ENCODE measurements at places on chromosomes 6 and 20. TPM values are rescaled to one million over a fixed set of nuclear protein-coding genes. Genes with fewer than 3 reads are reported as not detected.
A peak's percentile ranks its signal among the peaks of the same experiment; 100 is the strongest.

- no peak for DNase-seq
Measured at GRCh38 chr20:42125426-42125825, 507.2 kb upstream of the CHD6 start.

- no peak for DNase-seq
Measured at GRCh38 chr6:31799781-31800180, 4.2 kb upstream of the VARS1 start.

GRCh38 chr20:58571693-58572427 lies 56.7 kb upstream of the APCDD1L start:
- DNase-seq = peak; percentile 11

The OVOL2 gene
- total RNA-seq = 1.8 TPM

GRCh38 chr6:77688649-77689048 lies 35.8 kb downstream of the MEI4 start:
- DNase-seq = no peak

GRCh38 chr6:162621246-162621645 lies 106.3 kb downstream of the PRKN start:
- no peak for DNase-seq

The SLC17A5 gene
- total RNA-seq = 24.3 TPM

The MCM8 gene
- 7.9 TPM for total RNA-seq

The CITED2 gene
- total RNA-seq = 46.0 TPM

The CDKN1A gene
- 78.9 TPM for total RNA-seq

GRCh38 chr20:25247000-25247517 lies 826 bp upstream of the PYGB start:
- no peak for DNase-seq

DNA sequence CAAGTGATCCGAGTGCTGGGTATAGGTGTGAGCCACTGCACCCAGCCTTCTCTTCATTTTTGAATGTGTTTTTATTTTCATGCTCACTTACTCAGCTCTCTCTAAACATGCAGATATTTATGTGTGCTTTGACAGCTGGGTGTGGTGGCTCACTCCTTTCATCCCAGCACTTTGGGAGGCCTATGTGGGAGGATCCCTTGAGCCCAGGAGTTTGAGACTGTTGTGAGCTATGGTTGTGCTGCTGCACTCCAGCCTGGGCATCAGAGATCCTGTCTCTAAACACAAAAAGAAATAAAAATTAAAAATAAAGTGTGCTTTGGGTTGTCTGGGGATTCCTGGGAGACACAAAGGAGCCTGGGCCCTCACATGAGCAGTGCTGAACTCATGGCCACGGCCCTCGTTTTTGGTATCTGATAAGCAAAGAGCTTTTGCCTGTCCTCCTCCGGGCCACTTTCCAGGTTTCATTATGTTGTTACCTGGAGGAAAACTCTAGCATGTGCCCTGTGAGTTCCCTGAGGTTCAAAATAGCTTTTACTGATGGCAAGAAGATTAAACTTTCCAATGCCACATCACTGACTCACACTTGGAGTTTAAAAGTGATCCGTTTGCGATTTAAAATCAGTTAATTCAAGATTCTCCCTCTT lies 78.5 kb downstream of the CD164 start:
- no peak for DNase-seq

The DDX43 gene
- total RNA-seq = 0.30 TPM

- DNase-seq = no peak
Measured at GRCh38 chr6:168333989-168334388, 14.4 kb upstream of the DACT2 start.

DNA sequence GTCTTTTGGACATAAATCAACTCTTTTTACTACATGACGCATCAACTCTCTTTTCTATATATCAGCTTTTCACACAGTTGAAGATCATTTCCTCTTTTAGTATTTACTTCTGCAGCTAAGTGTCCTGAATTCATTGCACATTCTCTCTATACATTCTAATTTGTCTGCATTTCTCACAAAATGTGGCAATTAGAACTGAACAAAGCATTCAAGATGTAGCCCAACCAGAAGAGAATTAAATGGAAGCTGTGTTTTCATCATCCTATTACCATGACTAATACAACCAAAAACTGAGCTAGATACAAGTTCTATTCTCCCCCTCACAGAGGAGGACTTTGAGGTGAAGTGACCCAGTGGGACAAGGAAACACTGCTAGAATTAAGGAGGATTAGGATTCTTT lies 86.9 kb downstream of the PLCG1 start:
- no peak for DNase-seq

GRCh38 chr6:127581576-127581975 lies 4.6 kb downstream of the C6orf58 start:
- no peak for DNase-seq

DNA sequence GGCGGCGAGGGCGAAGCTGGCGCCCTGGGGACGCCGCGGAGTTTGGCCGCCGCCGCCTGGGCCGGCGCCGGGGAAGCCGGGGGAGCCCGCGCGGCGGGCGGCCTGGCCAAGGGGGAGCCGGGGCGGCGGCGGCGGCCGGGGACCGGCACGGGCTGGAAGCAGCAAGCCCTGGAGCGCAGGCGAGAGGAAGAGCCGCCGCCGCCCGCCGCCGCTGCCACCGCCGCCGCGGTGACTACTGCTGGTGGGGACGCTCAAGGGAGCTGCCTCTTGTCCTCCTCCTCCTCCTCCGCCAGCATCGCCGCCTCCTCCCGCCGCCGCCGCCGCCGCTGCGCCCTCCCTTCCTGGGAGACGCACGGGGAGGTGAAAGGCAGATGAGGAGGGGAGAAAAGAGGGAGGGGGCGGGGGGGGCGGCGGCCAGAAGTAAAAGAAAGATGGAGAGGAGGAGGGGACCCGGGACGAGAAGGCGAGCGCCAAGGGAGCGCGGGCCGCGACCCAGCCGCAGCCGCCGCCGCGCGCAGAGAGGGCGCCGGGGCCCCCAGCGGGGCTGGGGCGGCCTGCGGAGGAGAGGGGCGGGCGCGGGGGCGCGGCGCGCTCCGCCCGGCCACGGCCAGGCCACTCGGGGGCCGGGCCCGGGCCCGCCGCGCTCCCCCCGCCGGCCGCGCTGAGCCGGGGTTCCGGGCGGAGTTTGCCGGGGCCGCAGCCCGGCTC lies 846 bp downstream of the PDE10A start:
- no peak for DNase-seq

The LRRC1 gene
- total RNA-seq = 18.4 TPM

The DNMT3B gene
- 2.5 TPM for total RNA-seq

GRCh38 chr6:111517965-111518364 lies 34.9 kb upstream of the REV3L start:
- DNase-seq = no peak

- peak; percentile 26 for DNase-seq
Measured at GRCh38 chr20:34907616-34908469, 31.4 kb downstream of the ACSS2 start.

GRCh38 chr6:44593539-44593944 lies 206.0 kb downstream of the CDC5L start:
- peak; percentile 2 for DNase-seq

- no peak for DNase-seq
Measured at GRCh38 chr6:71043902-71044301, 87.0 kb upstream of the B3GAT2 start.

DNA sequence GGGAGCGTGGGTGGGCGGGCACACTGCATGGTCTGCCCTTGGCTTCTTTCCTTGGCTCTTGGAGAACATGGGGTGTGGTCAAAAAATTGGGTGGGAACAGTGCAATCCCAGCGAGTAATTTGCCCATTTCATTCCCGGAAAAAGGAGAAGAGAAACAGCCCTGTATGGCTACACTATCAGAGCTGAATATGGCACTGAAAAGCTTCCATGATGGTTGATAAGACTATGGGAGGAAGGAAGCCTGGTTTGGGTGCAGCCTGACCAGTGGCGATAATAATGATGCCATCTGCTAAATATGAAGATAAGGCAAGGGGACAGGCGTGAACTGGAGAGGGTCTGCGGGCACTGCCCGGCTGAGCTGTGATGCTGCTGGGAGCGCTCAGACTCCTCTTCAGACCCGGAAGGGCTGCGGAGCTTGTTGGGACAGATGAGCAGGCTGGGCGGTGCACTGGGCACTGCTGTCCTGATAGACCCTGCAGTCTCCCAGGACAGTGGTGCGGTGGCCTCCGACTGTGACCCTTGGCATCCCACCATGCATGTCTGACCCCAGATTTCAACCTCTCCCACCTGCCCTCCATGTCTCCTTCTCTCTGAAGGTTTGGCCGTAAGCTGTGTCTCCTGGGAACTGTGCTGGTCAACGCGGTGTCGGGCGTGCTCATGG lies 10.2 kb downstream of the SLC22A1 start:
- no peak for DNase-seq

- no peak for DNase-seq
Measured at GRCh38 chr6:149267072-149267471, 50.4 kb upstream of the TAB2 start.

The BPIFB4 gene
- total RNA-seq = not detected

GRCh38 chr20:54848262-54848661 lies 372.9 kb downstream of the DOK5 start:
- DNase-seq = no peak

DNA sequence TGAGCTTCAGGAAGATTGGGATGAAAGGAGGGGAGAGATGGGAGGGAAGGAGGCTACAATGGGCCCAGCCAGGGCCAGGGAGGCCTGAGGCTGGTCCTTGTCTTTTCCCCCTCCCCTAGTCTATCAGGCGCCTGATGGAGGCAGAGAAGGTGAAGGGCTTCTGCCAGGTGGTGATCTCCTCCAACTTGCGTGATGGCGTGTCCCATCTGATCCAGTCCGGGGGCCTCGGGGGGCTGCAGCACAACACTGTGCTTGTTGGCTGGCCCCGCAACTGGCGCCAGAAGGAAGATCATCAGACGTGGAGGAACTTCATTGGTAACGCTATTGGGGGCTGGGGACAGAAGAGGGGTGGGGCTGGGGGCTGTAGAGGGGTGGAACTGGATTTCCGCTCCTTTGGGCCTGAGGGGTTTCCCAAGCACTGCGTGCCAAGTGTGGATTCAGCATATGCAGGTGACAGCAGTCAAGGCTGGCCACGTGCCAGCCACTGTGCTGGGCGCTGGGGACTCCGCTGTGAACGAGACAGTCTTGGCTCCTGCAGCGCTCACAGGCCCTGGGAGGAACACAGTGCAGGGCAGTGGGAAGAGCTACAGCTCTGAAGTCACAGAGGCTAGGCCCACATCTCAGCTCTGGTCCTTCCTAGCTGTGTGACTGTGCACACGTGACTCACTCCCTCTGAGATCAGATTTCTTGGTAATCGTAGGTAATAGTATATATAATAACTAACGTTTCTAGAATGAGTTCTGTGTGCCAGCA lies 22.7 kb downstream of the SLC12A5 start:
- DNase-seq = no peak

DNA sequence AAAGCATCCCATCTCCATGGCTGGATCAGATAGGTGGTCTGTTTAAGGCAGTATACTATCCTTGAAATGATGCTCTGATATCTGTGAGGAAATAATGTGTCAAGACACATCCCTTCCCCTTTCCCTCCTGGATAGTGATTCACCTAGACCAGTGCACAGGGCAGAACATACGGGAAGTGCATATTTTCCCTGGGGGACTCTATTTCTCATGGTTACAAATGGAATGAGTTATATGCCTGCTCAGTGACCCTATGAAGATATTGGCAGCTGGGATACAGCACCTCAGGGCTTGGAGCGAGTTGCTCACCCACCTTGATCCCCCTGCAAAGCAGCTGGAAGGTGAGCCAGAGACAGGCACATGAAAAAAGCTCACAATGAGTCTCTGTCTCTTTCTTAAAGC lies 67.5 kb upstream of the PRL start:
- no peak for DNase-seq

- no peak for DNase-seq
Measured at GRCh38 chr20:24779946-24780345, 169.1 kb upstream of the CST7 start.

DNA sequence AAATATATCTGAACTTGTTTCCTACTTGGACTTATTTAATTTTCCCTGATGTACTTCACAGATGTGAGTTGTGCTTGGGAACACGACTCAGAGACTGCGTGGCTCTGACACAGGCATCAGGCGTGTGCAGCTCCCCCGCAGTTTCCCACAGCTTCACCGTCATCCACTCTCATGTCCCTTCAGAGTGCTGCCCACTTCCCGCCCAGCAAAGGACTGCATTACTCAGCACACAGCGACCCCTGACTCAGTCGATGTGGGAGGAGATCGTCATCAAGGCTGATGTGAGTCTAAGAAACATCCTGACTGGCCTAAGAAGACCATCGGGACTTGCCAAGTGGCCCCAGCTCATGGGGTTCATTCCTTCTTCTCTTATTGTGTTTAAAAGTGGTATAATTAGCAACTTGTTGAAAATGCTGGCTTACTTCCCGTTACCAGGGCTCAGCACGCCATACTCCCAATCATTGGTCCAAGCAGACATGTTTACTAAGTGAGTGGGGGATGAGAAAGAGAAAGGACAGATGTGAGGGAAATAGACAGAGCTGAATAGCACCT lies 539.4 kb upstream of the JARID2 start:
- no peak for DNase-seq

Data from skin of body (tissue), 3 donors.